Chondrocyte (in vitro differentiated cells): ENCODE measurements at places on chromosomes 16 and 17. TPM values are rescaled to one million over a fixed set of nuclear protein-coding genes. Genes with fewer than 3 reads are reported as not detected.

- peaks cover 8% of the 10 kb centered on the region for H3K4me1 ChIP-seq
- no peak overlapping the region for H3K4me3 ChIP-seq
- H3K27me3 ChIP-seq: peaks cover 50% of the 10 kb centered on the region
- H3K27ac ChIP-seq: no peak overlapping the region
Observed at GRCh38 chr16:84356591-84357116, 11.7 kb upstream of the ATP2C2 start.

- H3K27ac ChIP-seq: no peak overlapping the region
- no peak overlapping the region for H3K4me3 ChIP-seq
- no peaks in the 10 kb centered on the region for H3K27me3 ChIP-seq
- H3K36me3 ChIP-seq: no peaks in the 10 kb centered on the region
Observed at GRCh38 chr17:83079766-83080578, 563 bp downstream of the METRNL start.

GRCh38 chr16:58501242-58502131 is 1.5 kb downstream of the NDRG4 start:
- H3K4me1 ChIP-seq: peaks cover 17% of the 10 kb centered on the region
- peak; percentile 90 for DNase-seq
- H3K27ac ChIP-seq: no peak overlapping the region
- H3K4me3 ChIP-seq: peak overlapping the region; percentile 69
- no peaks in the 10 kb centered on the region for H3K36me3 ChIP-seq

DNA sequence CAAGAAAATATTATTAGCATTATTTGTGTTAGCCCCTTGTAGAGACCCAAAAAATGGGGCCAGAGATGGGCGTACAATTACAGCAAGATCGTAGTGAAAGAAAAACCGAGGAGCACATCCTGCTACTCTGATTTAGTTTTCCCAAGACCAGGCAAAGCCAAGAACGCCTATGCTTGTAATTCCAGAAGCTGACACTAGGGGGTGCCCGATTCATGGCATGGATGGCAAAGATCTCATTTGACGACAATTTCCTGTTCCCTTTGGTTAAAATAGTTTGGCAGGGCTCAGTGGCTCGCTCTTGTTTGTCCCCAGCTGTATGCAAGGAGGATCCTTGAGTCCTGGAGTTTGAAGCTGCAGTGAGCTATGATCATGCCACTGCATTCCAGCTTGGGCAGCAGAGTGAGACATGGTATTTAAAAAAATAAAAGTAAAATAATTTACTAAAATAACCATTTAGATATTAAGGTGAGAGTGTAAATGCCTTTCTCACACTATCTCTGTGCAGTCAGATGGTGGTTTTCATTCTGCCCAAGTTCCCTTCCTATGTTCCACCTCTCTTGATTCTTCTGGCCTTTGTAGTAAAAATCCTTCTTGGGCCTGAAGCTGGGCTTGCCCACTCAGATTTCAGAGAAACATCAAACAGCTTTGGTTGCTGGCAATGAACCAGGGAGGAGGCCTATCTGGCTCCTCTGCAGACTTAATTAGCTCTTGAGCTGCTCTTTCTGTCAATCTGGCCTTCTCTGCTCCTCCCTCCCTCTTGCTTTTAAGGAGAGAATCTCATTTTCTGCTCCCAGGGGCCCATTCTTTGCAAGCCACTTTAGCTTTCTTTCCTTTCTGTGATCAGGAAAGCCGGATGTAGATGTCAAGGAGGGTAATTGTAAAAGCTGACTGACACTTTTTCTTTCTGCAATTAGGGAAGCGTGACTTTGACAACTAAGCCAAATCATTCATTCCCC is 31.2 kb downstream of the TMEM238L start:
- no peaks in the 10 kb centered on the region for H3K4me1 ChIP-seq
- H3K36me3 ChIP-seq: peaks cover 4% of the 10 kb centered on the region
- no peak overlapping the region for H3K4me3 ChIP-seq

DNA sequence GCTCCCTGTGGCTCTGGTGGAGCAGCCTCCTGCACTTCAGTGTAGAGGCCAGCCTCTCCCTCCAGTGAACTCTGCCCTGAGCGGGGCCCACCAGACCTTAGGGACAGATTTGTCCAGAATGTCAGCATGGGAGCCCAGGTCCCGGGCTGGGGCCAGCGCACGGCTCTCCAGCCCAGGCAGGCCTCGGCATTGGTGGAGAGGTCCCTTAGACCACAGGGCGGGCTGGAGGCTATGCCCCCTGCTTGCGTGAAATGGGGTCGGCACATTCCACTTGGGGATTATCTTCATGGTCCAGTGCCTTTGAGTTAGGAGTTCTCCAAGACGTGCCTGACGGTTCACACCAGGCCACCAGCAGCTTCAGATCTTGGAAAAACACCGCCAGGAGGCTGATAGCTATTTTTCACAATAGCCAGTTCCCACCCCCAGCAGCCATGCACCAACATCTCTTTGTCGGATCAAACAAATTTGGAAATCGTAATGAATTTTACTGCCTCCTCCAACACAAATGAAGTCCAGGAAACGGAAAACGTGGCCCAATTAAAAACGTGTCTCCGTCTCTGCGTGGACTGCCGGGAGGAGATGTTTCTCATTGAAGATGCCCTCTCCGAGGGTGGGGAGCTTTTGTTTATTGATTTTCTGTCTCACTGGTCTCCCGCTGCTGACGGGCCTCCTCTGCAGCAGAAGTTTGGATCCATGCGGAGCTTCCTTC is 110.0 kb upstream of the CIBAR2 start:
- H3K4me1 ChIP-seq: peaks cover 30% of the 10 kb centered on the region
- no peaks in the 10 kb centered on the region for H3K36me3 ChIP-seq
- no peak overlapping the region for H3K4me3 ChIP-seq
- no peak overlapping the region for H3K27ac ChIP-seq
- no peak for DNase-seq
- H3K27me3 ChIP-seq: no peaks in the 10 kb centered on the region

GRCh38 chr16:30064729-30065101 is 845 bp upstream of the ALDOA start:
- H3K36me3 ChIP-seq: peaks cover 25% of the 10 kb centered on the region
- no peaks in the 10 kb centered on the region for H3K27me3 ChIP-seq
- DNase-seq: no peak
- H3K27ac ChIP-seq: peak overlapping the region; percentile 98
- peaks cover 42% of the 10 kb centered on the region for H3K4me1 ChIP-seq

Gene ACAP1
- 2.9 to 6.8 TPM (median 3.7 TPM) in 3 replicates for total RNA-seq
